Gastroesophageal sphincter (tissue), 4 donors: ENCODE measurements at places on chromosomes 1 and 21. TPM values are rescaled to one million over a fixed set of nuclear protein-coding genes. Genes with fewer than 3 reads are reported as not detected.
A peak's percentile ranks its signal among the peaks of the same experiment; 100 is the strongest.

DNA sequence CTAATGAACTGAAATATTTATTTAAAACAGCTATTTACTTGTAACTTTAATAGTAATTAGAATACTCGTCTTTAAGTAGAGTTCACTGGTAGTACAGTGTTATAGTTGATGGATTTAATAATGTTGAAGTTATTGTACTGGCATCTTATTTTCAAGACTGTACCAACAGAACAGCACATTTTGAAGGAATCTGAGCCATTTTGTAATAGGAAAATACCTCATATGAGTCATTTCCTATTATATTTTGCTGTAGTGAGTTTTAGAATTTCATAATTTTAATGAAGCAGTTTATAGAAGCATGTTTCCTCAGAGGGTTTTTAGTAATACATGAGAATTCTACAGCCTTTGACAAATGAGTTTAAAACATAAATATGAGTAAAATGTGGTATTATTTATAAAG is 258.3 kb downstream of the OLFM3 start:
- no peak for ATAC-seq

GRCh38 chr1:201405484-201405831 is 6.3 kb upstream of the LAD1 start:
- ATAC-seq = no peak

- no peak for ATAC-seq
These were observed 48.3 kb upstream of the H6PD start for GRCh38 chr1:9186082-9186859.

DNA sequence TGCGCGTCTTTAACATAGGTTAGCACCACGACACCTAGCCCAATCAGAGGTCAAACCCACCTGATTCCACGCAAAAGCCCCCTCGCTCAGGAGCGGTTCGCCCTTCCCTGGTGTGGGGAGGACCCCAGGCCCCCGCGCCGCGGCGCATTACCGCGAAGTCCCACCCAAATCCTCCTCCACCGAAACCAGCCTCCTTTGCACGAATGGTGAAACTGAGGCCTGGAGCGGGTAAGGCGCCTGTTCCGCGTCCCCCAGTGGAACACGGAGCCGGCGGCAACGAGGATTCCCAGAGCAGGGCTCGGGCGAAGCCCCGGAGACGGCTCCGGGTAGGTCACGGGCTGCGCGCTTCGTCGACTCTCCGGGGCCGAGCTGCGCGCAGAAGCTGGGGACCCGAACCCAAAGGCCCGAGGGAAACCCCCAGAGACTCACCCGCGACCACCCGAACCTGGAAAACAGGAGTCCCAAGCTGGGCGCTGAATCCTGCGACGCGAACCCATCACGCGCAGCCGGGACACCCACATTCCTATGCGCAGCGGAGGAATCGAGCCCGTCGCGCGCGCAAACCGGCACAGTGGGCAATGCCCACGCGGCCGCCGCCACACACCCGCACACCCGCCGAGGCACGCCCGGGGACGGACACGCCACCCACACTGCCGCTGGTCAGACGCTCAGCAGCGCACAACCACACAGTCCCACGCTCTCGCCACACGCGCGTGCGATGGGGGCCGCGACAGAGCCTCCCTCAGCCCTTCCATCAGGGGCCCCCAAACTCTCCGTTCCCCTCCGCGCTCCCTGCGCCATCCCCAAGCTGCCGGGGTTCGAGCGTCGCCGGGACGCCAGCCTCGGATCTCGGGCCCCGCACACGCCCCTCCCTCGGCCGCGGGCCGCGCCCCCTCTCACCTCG is 507 bp downstream of the GLIS1 start:
- peak; percentile 27 for ATAC-seq

The DMBX1 gene
- not detected for total RNA-seq

- no peak for ATAC-seq
These were observed 72.1 kb downstream of the SYT14 start for GRCh38 chr1:210010161-210010560.

- no peak for ATAC-seq
These were observed 789.7 kb upstream of the PRMT6 start for GRCh38 chr1:106266786-106267185.

DNA sequence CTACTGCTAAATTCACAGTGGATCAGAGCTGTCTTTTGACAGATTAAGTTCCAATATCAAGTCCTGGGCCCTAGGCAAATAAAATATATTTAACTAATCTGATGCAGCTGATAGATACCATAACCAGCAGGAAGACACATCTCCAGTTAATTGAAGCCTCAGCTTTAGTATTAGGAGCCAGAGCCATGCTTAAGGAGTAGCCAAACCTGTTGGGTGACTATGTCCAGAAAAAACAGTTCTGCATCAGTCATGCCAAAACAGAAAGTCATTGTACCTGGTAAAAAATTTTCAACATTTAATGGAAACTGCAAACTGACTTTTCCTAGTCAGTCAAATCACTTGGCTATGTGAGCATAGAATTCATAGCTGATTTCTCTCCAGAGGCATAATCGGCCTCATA is 200.5 kb upstream of the RUNX1 start:
- no peak for ATAC-seq

DNA sequence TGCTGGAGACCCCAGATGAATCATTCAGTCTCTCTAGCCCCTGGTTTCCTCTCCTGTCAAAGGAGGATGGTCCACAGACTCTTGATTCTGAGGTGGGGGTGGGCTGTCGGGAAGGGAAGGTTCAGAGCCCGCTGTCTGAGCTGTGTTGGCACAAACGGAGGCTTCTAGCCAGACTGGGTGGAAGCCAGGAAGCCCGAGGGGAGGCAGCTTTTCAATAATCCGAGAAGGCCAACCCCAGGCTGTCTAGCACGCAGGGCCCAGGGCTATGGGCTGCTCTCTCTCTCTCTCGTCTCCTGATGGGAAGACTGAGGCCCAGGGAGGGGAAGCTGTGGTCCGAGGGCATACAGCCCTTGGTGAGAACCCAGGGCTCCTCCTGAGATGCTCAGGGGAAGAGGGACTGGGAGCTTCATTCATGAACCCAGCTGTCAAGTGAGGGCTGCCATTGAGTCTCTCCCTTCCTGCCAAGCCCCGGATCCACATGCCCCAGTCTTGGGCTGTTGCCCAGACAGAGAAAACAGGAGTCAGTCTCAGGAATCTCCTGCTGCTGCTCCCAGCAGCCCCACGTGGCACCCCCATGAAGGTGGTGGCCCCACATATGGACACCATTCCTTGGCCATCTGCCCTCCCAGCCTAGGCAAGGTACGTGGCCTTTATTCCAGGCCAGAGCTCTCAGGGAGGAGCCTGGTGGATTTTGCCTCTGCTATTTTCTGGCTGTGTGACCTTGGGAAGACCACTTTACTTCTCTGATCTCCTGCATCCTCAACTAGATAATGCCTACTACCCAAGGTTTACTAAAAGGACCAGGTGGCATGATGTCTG is 44.4 kb downstream of the RAP1GAP start:
- ATAC-seq = no peak

GRCh38 chr1:17594690-17595601 is 55.4 kb downstream of the ARHGEF10L start:
- ATAC-seq = no peak

- no peak for ATAC-seq
These were observed 82.6 kb downstream of the NENF start for GRCh38 chr1:212515329-212515760.

- no peak for ATAC-seq
These were observed 124.3 kb downstream of the PGBD5 start for GRCh38 chr1:230301822-230302221.

- ATAC-seq = peak; percentile 32
These were observed 544 bp upstream of the CCT8 start for GRCh38 chr21:29074007-29074376.

The CDA gene
- total RNA-seq = 3.1 TPM

GRCh38 chr1:31977385-31978131 is 36.1 kb upstream of the KHDRBS1 start:
- peak; percentile 86 for ATAC-seq

DNA sequence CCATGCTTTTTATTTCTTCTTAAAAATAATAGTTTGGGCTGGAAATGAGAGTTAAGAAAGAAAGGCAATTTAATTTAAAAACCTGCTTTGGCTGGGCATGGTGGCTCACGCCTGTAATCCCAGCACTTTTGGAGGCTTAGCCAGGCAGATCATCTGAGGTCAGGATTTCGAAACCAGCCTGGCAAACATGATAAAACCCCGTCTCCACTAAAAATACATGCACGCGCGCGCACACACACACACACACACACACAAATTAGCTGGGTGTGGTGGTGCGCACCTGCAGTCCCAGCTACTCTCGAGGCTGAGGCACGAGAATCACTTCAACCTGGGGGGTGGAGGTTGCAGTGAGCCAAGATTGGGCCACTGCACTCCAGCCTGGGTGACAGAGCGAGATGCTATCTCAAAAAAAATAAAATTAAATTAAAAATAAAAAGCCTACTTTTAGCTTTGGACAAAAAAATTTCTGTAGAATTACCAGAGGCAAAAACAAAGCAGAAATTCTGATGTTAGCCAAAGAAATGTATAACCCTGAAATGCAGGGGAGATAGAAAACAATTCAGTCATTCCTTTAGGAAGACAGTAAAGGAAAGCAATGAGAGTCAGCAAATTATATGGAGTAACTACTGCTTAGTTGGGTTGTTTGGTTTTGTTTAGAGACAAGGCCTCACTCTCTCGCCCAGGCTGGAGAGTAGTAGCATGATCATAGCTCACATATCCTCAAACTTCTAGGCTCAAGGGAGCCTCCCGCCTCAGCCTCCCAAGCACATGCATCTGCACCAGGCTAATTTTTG is 15.7 kb upstream of the IPP start:
- ATAC-seq = no peak

DNA sequence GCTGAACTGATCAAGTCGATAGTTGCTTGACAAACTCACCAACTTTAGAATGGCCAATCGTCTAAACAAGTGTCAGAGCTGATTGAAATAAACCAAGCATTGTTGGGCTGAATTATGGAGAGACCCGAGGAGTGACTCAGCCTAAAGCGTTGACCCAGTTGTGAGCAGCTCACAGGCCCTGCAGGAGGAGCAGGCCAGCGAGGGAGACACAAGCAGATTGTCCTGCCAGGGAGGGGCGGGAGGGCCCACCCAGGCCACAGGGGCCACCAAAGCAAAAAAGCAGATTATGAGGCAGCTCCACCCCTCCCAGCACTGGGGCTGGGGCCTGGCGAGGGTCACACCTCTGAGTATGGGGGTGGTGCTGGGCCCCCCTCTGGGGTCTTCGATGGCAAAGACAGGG is 10.1 kb upstream of the MATN1 start:
- no peak for ATAC-seq

GRCh38 chr1:167462341-167462740 is 56.0 kb downstream of the CD247 start:
- ATAC-seq = no peak
